ENCODE measurements at places on chromosomes 3 and 15. TPM values are rescaled to one million over a fixed set of nuclear protein-coding genes. Genes with fewer than 3 reads are reported as not detected.

GRCh38 chr3:64650715-64651114 is 37.1 kb downstream of the ADAMTS9 start:
- no peak for DNase-seq
- H3K4me3 ChIP-seq = no peak overlapping the region
- H3K27me3 ChIP-seq = no peaks in the 10 kb centered on the region
- no peaks in the 10 kb centered on the region for H3K4me1 ChIP-seq
- no peak overlapping the region for H3K27ac ChIP-seq

DNA sequence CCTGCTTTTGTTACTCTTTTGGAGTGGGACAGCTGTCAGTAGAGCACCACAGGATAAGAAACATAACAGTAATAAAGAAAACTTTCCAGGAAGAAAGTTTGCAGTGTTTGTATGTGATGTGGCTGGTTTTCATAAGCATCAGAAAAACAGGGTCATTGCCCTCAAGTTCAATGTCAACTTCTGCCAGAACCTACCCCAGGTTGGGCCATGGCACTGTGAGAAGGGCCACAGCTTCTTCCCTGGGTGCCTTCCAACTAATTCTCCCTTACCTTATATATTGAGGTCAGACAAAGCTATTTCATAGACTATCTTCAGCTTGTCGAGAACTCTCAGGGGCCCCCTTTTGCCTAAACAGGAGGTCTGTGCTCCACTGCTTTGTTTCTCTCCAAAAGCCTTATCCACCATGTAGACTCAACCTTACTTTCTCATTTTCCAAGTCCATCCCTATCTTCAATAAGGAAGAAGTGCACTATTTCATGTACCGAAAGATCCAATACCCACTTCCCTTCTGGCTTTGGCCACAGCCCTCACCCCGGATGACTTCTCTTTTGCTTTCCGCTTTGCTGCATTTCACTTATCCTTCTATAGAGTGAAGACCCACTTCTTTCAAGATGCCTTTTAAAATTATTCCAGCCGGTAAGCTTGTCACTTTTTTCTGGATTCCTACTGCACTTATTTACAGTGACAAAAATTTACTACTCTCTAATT is 38.2 kb upstream of the PLCL2 start:
- DNase-seq = peak; percentile 14
- H3K27me3 ChIP-seq = peaks cover 2% of the 10 kb centered on the region
- H3K4me3 ChIP-seq = no peak overlapping the region

GRCh38 chr15:71080166-71080565 is 35.1 kb upstream of the THSD4 start:
- DNase-seq = no peak
- H3K27ac ChIP-seq = peak overlapping the region; percentile 99
- H3K4me1 ChIP-seq = peaks cover 45% of the 10 kb centered on the region
- H3K36me3 ChIP-seq = no peaks in the 10 kb centered on the region
- no peaks in the 10 kb centered on the region for H3K27me3 ChIP-seq

GRCh38 chr3:39294446-39295183 is 14.8 kb upstream of the CX3CR1 start:
- no peaks in the 10 kb centered on the region for H3K4me1 ChIP-seq
- no peaks in the 10 kb centered on the region for H3K27me3 ChIP-seq
- H3K4me3 ChIP-seq = no peak overlapping the region
- no peak overlapping the region for H3K27ac ChIP-seq

DNA sequence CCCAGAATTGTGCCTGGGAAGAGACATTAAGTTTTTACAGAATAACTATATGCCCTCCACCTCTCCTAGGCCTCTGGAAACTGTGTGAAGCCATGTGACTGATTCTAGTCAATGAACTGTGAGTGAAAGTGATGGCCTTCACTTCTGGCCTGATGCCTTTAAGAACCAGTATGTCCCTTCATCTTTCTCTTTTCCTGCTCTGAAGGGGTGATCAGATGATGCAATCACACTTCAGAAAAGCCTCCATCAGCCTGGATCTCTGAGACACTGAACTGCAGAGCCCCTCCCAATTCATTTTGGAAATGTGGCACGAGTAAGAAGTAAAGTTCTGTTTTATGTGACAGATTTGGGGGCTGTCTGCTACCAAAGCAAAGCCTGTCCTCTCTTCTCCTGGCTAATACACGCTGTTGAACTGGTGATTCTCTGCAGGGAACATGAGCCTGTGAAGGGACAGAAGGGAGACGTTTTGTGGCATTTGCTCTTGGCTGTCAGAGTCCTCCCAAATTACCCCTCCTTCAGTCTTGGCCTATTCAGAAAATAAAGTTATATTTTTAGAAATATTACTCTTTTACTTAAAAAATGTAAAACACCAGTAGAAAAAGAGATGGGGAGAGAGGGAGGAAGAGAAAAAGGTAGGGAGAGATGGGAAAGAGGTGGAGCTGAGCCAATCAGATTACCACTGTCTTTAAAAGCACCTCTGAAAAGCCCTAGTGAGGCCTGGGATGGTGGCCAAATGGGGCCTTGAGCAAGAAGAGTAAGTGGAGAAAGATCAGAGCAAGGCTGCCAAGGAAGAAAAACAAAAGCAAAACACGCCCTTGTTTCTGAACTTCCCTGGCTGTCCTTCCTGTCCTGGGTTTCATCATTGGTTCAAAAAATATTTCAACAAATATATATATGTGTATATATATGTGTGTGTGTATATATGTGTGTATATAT is 40.9 kb upstream of the RYK start:
- H3K36me3 ChIP-seq = no peaks in the 10 kb centered on the region
- H3K4me3 ChIP-seq = no peak overlapping the region
- H3K27me3 ChIP-seq = no peaks in the 10 kb centered on the region
- peak; percentile 86 for DNase-seq

GRCh38 chr3:27752926-27753325 is 30.8 kb upstream of the EOMES start:
- H3K4me1 ChIP-seq = no peaks in the 10 kb centered on the region
- no peak overlapping the region for H3K27ac ChIP-seq
- H3K36me3 ChIP-seq = no peaks in the 10 kb centered on the region
- no peak for DNase-seq
- no peaks in the 10 kb centered on the region for H3K27me3 ChIP-seq

DNA sequence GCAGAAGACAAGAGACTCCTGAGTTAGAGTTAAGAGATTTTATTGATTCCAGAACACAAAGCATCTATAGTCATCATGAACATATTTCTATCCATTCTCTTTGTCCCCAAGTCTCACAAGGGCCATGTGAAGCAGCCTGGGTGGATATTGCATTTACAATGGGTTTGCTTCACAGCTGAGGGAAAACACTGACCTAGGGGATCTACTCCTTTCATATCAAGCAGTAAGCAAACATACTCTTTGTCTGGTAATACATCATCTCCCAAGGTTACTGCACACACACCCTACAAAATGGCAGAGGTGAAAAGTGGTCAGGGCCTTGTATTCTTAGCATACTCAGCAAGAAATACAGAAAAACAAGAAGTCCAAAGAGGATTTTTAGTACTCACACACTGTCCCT is 267.7 kb upstream of the BCHE start:
- no peak overlapping the region for H3K4me3 ChIP-seq
- no peaks in the 10 kb centered on the region for H3K27me3 ChIP-seq
- no peak overlapping the region for H3K27ac ChIP-seq
- H3K36me3 ChIP-seq = no peaks in the 10 kb centered on the region
- no peak for DNase-seq
- H3K4me1 ChIP-seq = no peaks in the 10 kb centered on the region

DNA sequence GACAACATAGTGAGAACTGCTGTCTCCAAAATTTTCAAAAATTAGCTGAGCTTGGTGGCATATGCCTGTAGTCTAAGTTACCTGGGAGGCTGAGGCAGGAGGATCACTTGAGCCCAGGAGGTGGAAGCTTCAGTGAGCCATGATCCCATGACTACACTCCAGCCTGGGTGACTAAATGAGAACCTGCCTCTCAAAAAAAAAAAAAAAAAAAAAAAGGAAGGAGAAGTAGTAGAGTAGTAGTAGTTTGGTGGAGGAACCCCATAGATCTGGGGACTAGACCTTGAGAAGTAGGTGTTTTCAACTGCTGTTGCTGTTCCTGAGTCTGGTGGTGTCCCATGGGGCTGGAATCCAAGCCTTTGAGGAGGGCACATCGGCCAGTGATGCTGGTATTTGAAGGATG is 38.4 kb upstream of the UBE2E2 start:
- H3K4me3 ChIP-seq = no peak overlapping the region
- no peak for DNase-seq
- H3K27me3 ChIP-seq = peaks cover 6% of the 10 kb centered on the region
- no peak overlapping the region for H3K27ac ChIP-seq
- no peaks in the 10 kb centered on the region for H3K36me3 ChIP-seq

GRCh38 chr15:40856746-40857145 is 12.9 kb downstream of the SPINT1 start:
- no peak overlapping the region for H3K27ac ChIP-seq
- no peaks in the 10 kb centered on the region for H3K4me1 ChIP-seq
- H3K36me3 ChIP-seq = no peaks in the 10 kb centered on the region
- no peak overlapping the region for H3K4me3 ChIP-seq

DNA sequence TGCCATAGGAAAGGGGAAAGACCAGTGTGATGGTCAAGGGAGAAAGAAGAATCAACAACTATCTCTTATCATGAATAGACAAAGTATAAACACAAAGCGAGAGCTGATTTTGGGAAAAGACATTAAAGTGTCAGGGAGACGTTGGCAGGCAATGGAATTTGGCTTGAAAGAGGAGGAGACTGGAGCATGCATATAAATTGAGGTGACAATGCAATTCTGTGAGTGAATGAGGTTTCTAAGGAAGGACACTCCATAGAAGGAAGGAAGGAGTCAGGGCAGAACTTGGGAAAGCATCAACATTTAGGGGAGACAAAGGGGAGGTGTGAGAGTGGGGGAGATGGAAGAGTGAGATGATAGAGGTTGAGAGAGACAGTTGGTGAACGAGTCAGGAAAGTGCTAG is 543.0 kb upstream of the TBL1XR1 start:
- no peaks in the 10 kb centered on the region for H3K27me3 ChIP-seq
- no peak overlapping the region for H3K4me3 ChIP-seq
- no peak for DNase-seq
- H3K36me3 ChIP-seq = no peaks in the 10 kb centered on the region

DNA sequence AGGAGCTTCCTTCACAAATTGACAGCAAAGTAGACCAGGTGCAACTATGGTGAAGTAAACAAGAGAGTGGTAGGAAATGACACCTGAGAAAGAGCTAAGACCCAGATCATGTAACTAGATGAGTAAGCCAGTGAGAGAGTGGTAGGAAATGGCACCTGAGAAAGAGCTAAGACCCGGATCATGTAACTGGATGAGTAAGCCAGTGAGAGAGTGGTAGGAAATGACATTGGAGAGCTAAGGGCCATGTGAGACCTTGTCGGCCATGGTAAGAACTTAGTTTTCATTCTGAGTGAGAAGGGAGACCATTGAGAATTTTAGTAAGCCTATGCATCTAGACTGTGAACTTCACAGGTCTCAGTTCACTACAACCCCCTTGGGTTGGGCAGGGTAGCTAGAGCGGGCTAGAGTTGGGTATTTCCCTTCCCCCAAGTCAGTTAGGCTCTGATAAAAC is 5.4 kb upstream of the SENP7 start:
- H3K27ac ChIP-seq = no peak overlapping the region
- DNase-seq = no peak
- H3K4me3 ChIP-seq = no peak overlapping the region
- H3K36me3 ChIP-seq = no peaks in the 10 kb centered on the region

DNA sequence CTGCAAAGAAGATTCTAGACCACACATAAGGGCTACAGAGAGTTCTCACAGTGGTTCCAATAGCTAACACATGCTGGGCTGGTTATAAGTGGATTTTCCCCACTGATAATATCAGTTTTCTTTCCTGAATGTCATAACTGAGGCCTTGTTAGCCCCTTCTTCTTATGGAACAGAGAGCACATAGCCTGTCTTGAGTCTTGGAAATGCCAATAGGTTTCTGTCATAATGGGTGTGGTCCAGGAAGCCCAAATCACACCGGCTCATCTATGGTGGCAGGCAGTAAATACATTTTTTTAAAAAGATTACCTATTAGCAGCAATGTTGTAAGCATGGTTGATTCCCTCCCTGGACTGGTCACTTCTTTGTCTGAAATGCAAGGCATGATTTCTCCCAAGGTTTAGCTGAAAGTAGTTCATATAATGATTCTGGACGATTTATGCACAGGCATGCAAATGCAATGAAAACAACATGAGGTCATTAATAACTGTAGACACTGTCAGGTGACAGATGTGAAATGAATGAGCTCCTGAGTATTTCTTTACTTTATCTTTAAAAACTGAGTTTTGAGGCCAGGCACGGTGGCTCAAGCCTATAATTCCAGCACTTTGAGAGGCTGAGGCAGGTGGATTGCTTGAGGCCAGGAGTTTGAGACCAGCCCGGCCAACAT is 67.2 kb upstream of the ATP2C1 start:
- H3K36me3 ChIP-seq = no peaks in the 10 kb centered on the region
- no peak overlapping the region for H3K27ac ChIP-seq
- peaks cover 3% of the 10 kb centered on the region for H3K27me3 ChIP-seq
- no peaks in the 10 kb centered on the region for H3K4me1 ChIP-seq
- no peak for DNase-seq

- no peak overlapping the region for H3K4me3 ChIP-seq
- peak overlapping the region; percentile 80 for H3K27ac ChIP-seq
- H3K27me3 ChIP-seq = no peaks in the 10 kb centered on the region
- peak; percentile 96 for DNase-seq
- no peaks in the 10 kb centered on the region for H3K36me3 ChIP-seq
These were observed 9.7 kb upstream of the LARP6 start for GRCh38 chr15:70863450-70864218.

- no peak overlapping the region for H3K4me3 ChIP-seq
- H3K27me3 ChIP-seq = no peaks in the 10 kb centered on the region
- H3K4me1 ChIP-seq = peaks cover 16% of the 10 kb centered on the region
- H3K27ac ChIP-seq = no peak overlapping the region
- no peaks in the 10 kb centered on the region for H3K36me3 ChIP-seq
These were observed 128.8 kb upstream of the ZBTB20 start for GRCh38 chr3:115275896-115276295.

- H3K4me1 ChIP-seq = peaks cover 17% of the 10 kb centered on the region
- H3K4me3 ChIP-seq = no peak overlapping the region
- no peak for DNase-seq
- H3K27me3 ChIP-seq = no peaks in the 10 kb centered on the region
These were observed 19.7 kb upstream of the ZNF280D start for GRCh38 chr15:56752986-56753385.

DNA sequence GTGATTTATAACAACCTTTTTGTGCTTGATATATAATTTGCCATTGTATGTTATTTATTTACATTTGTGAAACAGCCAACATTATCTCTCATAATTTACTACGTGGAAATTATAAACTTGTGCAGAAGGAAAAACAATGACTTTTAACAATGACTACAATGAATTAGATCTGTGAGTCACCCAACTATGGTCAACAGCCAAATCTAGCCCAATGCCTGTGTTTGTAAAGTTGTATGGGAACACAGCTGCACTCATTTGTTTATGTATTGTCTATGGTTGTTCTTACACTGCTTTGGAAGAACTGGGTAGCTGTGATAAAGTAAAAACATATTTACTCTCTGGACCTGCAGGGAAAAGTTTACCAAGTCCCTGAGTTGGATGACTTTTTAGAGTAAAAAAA is 110.4 kb downstream of the OTOL1 start:
- no peak for DNase-seq
- no peaks in the 10 kb centered on the region for H3K36me3 ChIP-seq
- H3K4me1 ChIP-seq = no peaks in the 10 kb centered on the region
- no peak overlapping the region for H3K4me3 ChIP-seq
- no peaks in the 10 kb centered on the region for H3K27me3 ChIP-seq

GRCh38 chr15:45641999-45642932 is 7.4 kb downstream of the SQOR start:
- H3K36me3 ChIP-seq = no peaks in the 10 kb centered on the region
- peak; percentile 90 for DNase-seq
- H3K4me3 ChIP-seq = peak overlapping the region; percentile 26
- peaks cover 73% of the 10 kb centered on the region for H3K4me1 ChIP-seq

The SLC4A7 gene
- 203 TPM for total RNA-seq

The GPR171 gene
- not detected for total RNA-seq

The PDCD7 gene
- 19.5 TPM for total RNA-seq

The ADGRG7 gene
- total RNA-seq = not detected

The DNAH12 gene
- under 0.01 TPM for total RNA-seq

The ANKRD34C gene
- total RNA-seq = not detected

The DAZL gene
- not detected for total RNA-seq

The ALDH1A2 gene
- total RNA-seq = 1.1 TPM

Data from osteoblast (primary cell).